ENCODE measurements at places on chromosomes 2 and 18. TPM values are rescaled to one million over a fixed set of nuclear protein-coding genes. Genes with fewer than 3 reads are reported as not detected.

DNA sequence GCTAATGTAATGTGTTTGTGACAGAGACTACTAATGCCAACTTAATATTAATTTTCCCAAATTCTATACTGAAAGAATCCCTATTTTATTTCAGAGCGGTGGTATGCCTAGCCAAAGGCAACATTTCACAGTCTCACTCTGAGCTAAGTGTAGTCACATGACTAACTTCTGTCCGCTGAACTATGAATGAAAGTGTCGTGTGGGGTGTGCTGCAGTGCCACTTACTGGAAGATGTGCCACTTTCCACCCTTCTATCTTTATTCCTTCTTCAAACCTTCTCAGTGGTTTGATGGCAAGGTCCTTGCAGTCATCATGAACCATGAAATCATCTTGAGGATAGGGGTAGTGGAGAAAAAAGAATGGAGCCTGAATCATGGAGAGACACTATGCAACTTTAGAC lies 47.3 kb upstream of the C1D start:
- DNase-seq = no peak

DNA sequence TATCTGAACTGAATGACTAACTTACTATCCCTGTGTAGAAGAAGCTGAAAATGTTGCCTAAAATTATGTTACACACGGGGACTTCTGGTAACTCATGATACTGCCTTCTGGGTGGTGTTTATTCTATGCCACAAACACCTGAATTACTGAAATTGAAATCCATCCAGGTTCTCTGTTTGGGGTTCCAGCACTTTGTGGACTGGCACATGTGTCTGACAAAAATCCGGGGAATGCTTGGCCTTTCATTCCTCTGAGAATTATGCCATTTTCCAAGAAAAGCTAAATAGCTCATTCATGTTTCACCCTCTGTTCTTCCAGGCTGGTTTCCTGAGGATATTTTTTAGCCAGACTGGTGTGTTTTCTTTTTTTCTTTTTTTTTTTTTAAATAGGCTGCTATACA lies 59.5 kb upstream of the POU3F3 start:
- DNase-seq = no peak

DNA sequence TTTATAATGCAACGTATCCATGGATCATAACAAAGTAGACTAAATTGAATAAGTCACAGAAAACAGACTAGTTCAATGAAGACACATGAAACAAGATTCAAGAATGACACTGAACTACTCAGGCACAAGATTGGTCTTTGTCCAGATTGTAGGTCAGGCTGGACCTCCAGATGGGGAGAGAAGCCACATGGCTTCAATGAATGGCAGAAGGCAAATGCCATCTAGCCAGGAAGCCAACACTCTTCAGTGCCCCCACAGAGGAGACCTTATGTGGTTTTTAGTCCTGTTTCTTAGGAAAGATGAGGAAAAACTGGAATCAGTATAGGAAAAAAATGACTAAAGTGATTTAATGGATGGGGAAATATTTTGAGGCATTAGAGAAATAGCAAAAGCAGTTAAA lies 43.1 kb downstream of the BOD1L2 start:
- DNase-seq = no peak

DNA sequence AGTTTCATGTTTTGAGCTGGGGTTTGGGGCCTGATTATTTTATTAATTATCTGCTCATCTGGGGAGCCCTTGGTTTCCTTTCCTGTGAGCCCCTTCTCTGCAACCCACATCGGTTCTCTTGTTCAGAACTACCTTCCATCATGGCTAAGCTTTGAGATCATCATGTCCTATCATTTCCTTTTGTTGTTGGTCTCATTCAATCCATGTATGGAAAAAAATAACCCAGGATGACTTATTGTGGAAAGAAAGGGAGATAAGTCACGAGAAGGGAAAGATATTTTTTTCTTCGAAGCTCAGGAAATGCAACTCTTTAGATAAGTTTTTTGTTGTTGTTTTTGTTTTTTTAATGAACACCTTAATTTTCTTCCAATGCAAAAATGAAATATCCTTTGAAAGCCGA lies 43.7 kb downstream of the EHD3 start:
- DNase-seq = no peak

DNA sequence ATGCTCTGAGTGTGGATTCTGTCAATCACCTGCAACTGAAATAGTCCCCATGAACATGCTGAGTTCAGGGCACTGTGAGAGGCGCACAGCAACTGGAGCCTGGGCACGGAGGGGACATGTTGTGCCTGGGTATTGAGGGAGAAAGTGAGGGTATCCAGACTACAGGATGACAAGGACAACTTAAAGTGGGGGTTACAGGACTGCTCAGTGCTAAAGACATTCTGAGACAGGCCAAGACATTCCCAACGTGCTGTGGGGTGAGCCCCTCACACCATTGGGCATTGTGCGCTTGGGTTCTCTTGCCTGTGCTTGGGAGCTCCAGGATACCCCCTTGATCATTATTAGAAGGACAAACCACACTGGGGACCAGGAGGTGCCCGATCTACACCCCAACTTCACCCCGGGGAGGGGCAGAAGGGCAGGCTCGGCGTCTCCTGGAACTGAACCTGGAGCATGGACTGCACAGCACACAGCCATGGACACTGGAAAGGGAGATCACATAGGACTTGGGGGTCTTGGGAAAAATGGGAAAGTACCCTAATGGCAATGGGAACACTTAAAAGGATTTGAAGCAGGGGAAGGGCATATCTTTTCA lies 72.5 kb upstream of the HDAC4 start:
- DNase-seq = no peak

DNA sequence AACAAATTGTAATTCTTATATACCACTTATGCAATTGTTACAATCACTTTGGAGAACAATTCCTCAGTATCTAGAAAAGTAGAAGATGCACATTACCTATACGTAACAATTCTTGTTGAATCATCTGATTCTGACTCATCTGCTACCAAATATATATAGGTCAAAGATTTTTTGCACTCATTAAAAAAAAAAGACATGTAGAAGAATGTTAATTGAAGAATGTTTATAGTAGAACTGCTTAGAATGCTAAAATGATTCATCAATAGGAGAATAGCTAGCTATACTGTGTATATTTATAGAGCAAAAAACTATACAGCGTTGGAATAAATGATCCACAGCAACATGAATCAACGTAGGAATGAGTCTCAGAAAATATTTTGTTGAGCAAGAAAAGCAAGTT lies 29.5 kb upstream of the STAT1 start:
- DNase-seq = no peak

GRCh38 chr2:10124538-10125045 lies 2.1 kb downstream of the RRM2 start:
- peak; percentile 70 for DNase-seq

DNA sequence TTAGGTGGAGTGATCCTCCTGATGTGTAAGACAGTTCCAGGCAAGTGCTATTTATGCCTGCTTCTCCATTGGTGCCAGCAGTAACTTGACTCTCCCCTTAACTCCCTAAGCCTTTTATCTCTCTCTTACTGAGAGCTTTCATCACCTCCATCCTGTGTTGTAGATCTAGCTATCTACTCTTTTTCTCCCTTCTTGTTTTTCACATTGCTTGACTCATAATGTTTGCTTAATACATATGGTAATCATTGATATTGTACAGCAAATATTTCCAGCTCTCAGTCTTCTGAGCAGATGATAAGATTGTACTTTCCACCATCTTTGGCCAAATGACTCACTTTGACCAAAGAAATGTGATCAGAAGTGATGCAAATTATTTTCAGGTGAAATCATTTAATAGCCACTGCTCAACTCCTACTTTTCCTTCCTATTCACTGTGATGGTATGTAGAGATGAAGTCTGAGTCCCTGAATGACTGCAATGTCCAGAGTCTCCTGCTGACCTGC lies 165.0 kb downstream of the PLCL1 start:
- no peak for DNase-seq

GRCh38 chr2:127771756-127772155 lies 39.2 kb downstream of the WDR33 start:
- no peak for DNase-seq

DNA sequence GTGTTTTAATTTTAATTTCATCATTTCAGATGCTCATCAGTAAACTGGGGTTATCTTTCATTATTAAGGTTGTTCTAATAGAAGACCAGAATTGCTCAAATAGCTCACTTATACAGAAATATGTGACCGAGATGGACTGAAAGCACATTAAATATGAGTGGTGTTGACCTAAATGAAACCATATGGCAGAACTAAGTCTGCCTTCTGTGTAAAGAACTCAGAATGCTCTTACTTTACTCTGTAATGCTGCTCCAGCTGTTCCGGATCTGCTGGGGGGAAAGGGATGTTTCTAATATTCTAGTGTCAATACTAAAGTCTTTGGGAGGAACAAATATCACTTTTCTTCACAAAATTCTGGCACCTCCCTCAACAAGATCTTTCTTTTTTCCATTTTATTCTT lies 131.0 kb downstream of the DPP4 start:
- DNase-seq = no peak

- no peak for DNase-seq
These were observed 116.4 kb upstream of the NYAP2 start for GRCh38 chr2:225282858-225283710.

GRCh38 chr18:51149670-51150069 lies 47.8 kb downstream of the MEX3C start:
- DNase-seq = no peak

- DNase-seq = peak; percentile 71
These were observed 285.1 kb downstream of the MTX2 start for GRCh38 chr2:176554101-176555048.

GRCh38 chr2:233031556-233032500 lies 644 bp upstream of the NEU2 start:
- DNase-seq = no peak

GRCh38 chr2:209340522-209340921 lies 83.3 kb upstream of the MAP2 start:
- no peak for DNase-seq

GRCh38 chr18:7572822-7573221 lies 5.7 kb downstream of the PTPRM start:
- DNase-seq = no peak

- no peak for DNase-seq
These were observed 24.2 kb upstream of the SCYGR1 start for GRCh38 chr2:227411990-227412350.

- DNase-seq = no peak
These were observed 27.4 kb upstream of the CATIP start for GRCh38 chr2:218329027-218329825.

- DNase-seq = no peak
These were observed at the start of gene GLI2 for GRCh38 chr2:120735746-120736170. Gene GLI2 (plus strand): TSS chr2:120735868. CDS start chr2:120797321, 61,453 bp downstream.

The NEURL3 gene
- 0.19 TPM for polyA plus RNA-seq

The ABCG8 gene
- 0.09 TPM for polyA plus RNA-seq

The UGT1A5 gene
- polyA plus RNA-seq = not detected

The MERTK gene
- 4.0 TPM for polyA plus RNA-seq

The LYPD1 gene
- polyA plus RNA-seq = 5.8 TPM

The RGPD4 gene
- polyA plus RNA-seq = 0.03 TPM

The ADRA2B gene
- 2.1 TPM for polyA plus RNA-seq

The C18orf54 gene
- polyA plus RNA-seq = 9.1 TPM

The DCDC2C gene
- 0.46 TPM for polyA plus RNA-seq

The UGT1A8 gene
- not detected for polyA plus RNA-seq

The CRYBA2 gene
- polyA plus RNA-seq = not detected

The APCDD1 gene
- polyA plus RNA-seq = 11.3 TPM

The OR6B2 gene
- polyA plus RNA-seq = not detected

The PROKR1 gene
- 0.44 TPM for polyA plus RNA-seq

The RAX gene
- not detected for polyA plus RNA-seq

The CPO gene
- 0.38 TPM for polyA plus RNA-seq

The PDCD1 gene
- 0.13 TPM for polyA plus RNA-seq

Data from forelimb muscle (tissue), 1 donor.